ENCODE measurements at places on chromosomes 13 and 19.

DNA sequence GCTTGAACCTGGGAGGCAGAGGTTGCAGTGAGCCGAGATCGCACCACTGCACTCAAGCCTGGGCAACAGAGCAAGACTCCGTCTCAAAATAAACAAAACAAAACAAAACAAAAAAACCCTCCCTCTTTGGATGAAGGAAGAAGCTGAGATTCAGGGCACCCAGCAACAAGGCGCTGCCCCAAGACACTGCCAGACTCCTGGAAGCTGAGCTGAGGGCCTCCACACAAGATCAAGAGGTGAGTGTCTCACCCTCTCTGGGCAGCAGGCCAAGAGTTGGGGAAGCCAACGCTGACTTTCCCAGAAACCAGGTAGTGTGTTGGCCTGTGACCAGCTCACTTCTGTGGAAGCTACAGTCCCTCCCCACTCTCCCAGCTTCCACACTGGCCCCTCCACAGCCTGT, 3.7 kb upstream of the TYROBP start:
- no peak for DNase-seq

DNA sequence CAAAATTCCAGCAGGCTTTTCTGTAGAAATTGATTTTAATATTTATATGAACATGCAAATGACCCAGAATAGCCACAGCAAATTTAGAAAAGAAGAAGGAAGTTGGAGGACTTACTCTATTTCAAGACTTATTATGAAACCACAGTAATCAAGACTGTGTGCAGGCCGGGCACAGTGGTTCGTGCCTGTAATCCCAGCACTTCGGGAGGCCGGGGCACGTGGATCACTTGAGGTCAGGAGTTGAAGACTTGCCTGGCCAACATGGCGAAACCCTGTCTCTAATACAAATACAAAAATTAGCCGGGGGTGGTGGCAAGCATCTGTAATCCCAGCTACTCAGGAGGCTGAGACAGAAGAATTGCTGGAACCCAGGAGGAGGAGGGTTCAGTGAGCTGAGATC, 6.0 kb upstream of the FFAR2 start:
- DNase-seq = no peak

- DNase-seq = no peak
Observed at GRCh38 chr19:47432499-47432898, 13.2 kb upstream of the MEIS3 start.

GRCh38 chr19:54133312-54133956, 4.1 kb upstream of the CNOT3 start:
- DNase-seq = peak; percentile 66

DNA sequence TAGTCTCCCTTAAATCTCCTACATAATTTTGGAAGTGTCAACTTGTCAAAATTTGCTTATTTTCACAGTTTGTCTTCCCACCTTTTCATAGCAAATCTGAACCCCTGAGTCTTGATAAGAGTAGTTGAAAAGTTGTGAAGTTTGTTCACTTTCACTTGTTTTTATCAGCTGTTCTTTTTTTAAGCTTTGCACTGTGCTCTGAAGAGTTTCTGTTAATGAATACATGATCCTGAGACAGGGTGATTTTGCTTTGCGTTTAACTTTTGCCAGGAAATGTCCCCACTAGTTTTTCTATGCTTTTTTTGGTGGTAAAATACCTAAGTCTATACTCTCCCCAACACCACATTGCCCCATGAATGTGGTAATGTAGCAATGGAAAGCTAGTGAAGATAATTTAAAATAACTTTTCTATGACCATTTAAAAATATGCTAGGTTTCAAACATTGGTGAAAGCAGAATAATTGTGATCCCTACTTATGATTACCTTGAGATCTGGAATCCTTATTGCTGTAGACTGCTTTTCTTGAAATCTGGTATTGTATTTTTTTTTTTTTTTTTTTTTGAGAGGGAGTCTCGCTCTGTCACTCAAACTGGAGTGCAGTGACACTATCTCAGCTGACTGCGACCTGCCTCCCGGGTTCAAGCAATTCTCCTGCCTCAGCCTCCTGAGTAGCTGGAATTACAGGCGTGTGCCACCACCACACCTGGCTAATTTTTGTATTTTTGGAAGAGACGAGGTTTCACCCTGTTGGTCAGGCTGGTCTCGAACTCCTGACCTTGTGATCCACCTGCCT, 5.4 kb downstream of the NUP58 start:
- no peak for DNase-seq

GRCh38 chr19:43504426-43505185, at the start of gene PHLDB3:
Gene PHLDB3, minus strand, starts transcription at chr19:43504746. Its CDS starts 628 bp downstream, at chr19:43504118.
- no peak for DNase-seq

GRCh38 chr13:49679246-49679645, 12.0 kb downstream of the EBPL start:
- DNase-seq = peak; percentile 15

DNA sequence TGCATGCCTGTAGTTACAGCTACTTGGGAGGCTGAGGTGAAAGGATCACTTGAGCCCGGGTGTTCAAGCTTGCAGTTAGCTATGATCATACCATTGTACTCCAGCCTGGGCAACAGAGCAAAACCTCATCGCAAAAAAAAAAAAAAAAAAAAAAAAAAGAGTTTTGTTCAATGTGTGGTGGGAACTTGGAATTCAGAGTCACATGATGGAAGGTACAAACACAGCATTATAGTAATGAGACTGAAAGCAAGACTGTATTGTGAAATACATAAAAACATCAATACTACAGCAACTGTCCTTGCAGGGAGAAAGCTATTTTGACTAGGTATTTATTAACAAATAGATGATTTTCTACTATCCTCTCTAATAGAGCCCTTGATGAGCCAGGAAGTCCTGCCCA, 393.2 kb downstream of the DLEU7 start:
- no peak for DNase-seq

DNA sequence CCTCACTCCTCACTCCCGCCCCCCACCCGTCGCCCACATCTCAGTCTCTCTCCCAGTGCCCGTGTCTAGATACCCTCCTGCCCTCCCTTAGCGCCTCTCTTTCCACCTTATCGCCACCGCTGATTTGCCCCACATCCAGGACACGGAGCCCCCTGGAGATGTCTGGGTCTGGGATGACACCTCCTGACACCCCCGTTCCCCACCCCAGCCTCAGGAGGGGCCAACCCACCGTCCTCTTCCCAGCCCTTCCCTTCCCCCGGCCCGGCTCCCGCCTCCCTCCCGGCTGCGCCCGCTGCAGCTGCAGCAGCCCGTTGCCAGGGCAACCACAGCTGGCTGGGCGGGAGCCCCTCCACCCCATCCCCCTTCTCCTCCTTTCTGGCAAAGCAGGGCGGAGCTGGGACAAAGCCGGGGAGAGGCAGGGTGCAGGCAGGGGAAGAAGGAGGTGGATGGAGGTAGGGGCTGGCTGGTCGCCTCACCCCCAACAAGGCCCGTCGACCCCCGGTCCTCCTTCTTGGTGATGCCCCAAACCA, 13.5 kb downstream of the DPF1 start:
- DNase-seq = peak; percentile 97

Measured in eye (tissue), 1 donor.